ENCODE measurements at places on chromosomes 5 and 9. TPM values are rescaled to one million over a fixed set of nuclear protein-coding genes. Genes with fewer than 3 reads are reported as not detected.
A peak's percentile ranks its signal among the peaks of the same experiment; 100 is the strongest.

OR1Q1 gene
- not detected for total RNA-seq

FRMD3 gene
- 0.62 TPM for total RNA-seq

APBA1 gene
- total RNA-seq, result 0.09 TPM

ENC1 gene
- total RNA-seq, result 0.68 TPM

GARIN3 gene
- 0.50 TPM for total RNA-seq

TMC1 gene
- not detected for total RNA-seq

GRCh38 chr5:93721071-93721470, 20.3 kb downstream of the POU5F2 start:
- no peak for DNase-seq

DNA sequence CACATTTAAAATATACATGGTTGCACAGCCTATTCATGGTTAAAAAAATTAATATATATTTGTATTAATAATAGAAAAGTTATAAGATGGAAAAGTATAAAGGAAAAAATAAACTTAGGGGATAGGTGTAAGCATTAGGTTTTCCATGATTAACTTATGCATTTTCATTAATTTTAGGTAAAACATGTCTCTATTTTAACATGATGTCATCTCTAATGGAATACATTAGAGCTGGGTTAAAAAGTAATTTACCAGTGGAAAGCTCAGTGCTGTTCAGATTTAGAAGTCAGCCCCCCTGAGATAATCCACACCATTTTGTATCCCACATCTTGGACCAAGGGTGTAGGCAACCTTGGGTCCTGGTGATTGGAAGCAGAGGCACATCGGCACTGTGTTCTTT, 49.7 kb downstream of the SNX24 start:
- no peak for DNase-seq

DNA sequence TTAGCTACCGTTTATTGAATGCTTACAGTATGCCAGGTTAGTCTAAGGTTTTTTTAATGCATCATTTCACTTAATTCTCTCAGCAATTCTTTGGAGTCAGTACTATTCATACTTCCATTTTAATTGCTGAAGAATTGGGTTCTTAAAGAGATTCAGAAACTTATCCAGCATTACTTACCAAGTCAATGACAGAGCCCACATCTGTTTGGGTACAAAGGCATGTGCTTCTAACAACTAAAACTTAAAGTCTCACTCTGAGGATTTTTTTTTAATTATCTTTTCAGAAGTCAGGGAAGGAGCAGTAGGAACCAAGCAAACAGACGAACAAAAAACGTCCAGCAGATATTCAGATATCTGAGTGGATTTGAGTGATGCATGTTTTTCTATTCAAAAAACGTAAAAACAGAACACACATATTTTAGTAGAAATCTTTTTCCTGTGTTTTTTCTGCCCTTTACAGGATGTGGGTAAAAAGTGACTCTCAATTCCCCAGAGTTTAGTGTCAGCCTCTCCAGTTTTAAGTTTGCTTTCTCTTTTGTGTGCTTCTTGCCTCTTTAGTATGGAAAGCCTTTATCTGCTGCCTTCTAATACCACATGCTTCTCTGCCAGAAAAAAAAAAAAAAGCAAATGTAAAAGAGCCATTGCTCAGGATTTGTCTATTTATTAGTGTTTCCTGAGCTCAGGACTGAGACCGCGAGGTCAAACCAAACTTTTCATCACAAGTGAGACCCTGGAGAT, 118.0 kb downstream of the PRKACG start:
- no peak for DNase-seq

- DNase-seq, result no peak
Measured at GRCh38 chr9:82036086-82036485, 47.5 kb downstream of the SPATA31D1 start.

DNA sequence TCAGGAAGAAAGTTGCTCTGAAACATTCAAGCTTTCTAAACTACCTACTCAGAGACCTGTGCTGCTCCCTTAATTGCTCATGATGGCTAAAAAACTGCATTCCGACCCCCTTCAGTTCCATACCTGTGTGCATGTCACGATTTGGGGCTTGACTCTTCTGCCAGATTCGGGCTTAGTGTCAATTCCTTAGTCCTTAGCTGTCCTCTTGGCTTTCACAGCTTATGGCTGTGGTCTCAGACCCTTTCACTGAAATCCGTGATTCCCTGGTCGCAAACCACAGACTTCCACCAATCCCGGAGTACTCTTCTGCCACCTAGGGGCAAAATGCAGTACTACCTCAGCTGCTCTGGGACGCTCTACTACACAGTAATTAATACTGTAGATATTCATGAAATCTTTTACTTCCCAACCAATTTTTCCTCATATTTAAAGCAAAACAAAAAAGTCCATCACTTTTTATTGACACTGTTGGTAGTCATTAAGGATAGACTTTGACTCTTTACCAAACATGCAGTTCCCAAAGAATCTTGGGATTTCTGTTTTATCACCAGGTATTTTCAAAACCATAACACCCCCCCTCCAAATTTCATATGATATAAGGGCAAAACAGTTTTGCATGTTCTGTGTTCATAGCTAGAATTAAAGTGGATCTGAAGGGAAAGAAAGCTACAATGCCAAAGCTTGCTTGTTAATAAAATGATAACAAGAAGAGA, 617.4 kb downstream of the SLCO4C1 start:
- DNase-seq, result peak; percentile 4
